ENCODE measurements at places on chromosomes 4 and X.

GRCh38 chr4:37467223-37467622, 219.0 kb downstream of the RELL1 start:
- no peak for DNase-seq

- no peak for DNase-seq
Observed at GRCh38 chrX:75086731-75087195, 69.3 kb downstream of the ABCB7 start.

- no peak for DNase-seq
Observed at GRCh38 chr4:94127707-94128328, 79.8 kb upstream of the SMARCAD1 start.

- DNase-seq = no peak
Observed at GRCh38 chr4:52105276-52105675, 54.2 kb downstream of the SPATA18 start.

- no peak for DNase-seq
Observed at GRCh38 chr4:185734214-185734613, 77.8 kb downstream of the SORBS2 start.

DNA sequence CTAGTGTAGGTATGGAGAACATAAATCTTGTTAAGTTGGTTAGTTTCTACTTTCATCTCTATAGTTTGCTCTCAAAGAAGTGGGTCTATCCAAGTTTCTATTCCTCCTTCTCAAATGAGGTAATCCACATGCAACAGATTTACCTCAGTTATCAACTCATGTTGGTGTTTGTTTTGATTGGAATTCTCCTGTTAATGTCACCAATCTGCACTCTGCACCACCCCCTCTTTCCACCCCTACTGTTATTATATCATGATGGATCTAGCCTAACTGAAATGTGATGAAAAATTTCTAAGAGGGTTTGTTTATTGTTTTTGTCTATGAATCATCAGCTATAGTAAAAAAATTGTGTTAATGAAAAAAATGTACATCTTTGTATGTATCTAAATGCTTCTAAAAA, 66.1 kb downstream of the AGTR2 start:
- no peak for DNase-seq

- DNase-seq = peak; percentile 79
Observed at GRCh38 chr4:16082426-16083240, 1.2 kb downstream of the PROM1 start.

DNA sequence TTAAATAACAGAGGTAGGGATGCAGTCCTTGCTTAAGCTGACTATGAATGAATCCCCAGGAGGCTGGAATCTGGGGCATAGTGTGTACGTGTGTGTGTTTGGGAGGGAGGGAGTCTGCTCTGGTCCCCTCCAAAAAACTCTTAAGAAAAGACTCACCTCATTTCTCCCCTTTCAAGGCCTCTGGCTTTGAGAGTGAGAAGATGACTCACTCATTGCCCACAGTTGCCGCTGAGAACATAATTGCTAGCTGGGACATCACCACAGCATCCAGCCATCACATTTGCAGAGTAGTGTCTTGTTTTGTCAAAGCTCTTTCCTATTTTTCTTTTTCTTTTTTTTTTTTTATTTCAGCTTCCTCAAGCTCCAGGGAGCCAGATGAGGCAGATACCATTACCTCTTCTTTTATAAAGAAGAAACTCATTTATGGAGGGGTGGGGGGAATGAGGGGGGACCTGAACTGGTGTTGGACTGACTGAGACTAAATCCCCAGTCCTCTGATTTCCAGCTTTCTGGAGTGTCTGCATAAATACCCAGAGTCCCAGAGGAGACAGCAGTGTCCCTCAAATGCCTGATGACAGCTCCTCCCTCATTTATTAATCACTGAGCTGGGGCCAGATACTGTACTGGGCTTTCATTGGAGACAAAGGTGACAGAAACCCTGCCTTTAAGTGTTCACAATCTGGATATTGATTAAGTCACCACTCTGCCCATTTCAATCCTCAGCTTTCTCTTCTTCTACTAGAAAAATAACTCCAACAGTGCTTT, 61.9 kb upstream of the LAS1L start:
- DNase-seq = peak; percentile 31

DNA sequence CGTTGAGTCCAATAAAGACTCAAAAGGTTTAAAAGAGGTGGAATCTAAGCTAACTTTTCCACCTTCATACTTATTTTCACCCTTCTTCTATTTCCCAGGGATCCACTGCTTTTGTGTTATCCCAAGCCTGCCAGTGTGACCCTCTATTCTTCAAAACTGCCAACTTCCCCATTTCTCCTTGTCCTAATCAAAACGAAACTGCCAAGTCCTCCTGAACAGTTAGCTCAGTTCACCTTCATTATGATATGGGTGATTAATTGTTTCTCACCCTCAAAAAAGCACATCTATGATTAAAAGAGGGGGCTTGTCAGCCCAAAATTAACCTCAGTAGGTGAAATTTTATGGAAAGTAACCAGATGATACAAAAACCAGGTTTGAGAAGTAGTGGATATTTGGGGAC, 108.4 kb downstream of the GUCY2F start:
- DNase-seq = no peak

All from femur (tissue), 1 donor.